Activated naive CD8-positive, alpha-beta T cell treated with anti-CD3 and anti-CD28 coated beads, Interleukin-2, amount 10 ng/mL, durations not matched to agents 7 days and 5 days (primary cell): ENCODE measurements at places on chromosomes 2 and 18. TPM values are rescaled to one million over a fixed set of nuclear protein-coding genes. Genes with fewer than 3 reads are reported as not detected.

Gene HOXD11
- not detected for total RNA-seq

Gene CCDC85A
- not detected for total RNA-seq

Gene ALK
- total RNA-seq: not detected

Gene RABL2A
- 23.9 TPM for total RNA-seq

Gene OTOS
- not detected for total RNA-seq

Gene YWHAQ
- 191 TPM for total RNA-seq

Gene MYOM1
- 3.3 TPM for total RNA-seq

Gene KCNIP3
- not detected for total RNA-seq

Gene GLI2
- 1.2 TPM for total RNA-seq

Gene ATP6V1C2
- total RNA-seq: not detected

Gene LRATD1
- total RNA-seq: not detected

Gene CTAGE1
- total RNA-seq: not detected

Gene CLHC1
- total RNA-seq: 18.1 TPM

Gene CRACDL
- 0.61 TPM for total RNA-seq

Gene ITM2C
- 105 TPM for total RNA-seq

Gene TCF4
- total RNA-seq: 0.75 TPM

Gene RAB27B
- 1.7 TPM for total RNA-seq

Gene XIRP2
- total RNA-seq: not detected

Gene KCNG2
- total RNA-seq: not detected

Gene IL36RN
- total RNA-seq: not detected

Gene IL36B
- not detected for total RNA-seq

Gene CPO
- total RNA-seq: not detected

Gene GREB1
- total RNA-seq: 0.28 TPM

Gene CHRND
- not detected for total RNA-seq
